Left lung (tissue), 14 donors: ENCODE measurements at places on chromosomes 2 and 18. TPM values are rescaled to one million over a fixed set of nuclear protein-coding genes. Genes with fewer than 3 reads are reported as not detected.

The SPP2 gene
- total RNA-seq, result not detected

DNA sequence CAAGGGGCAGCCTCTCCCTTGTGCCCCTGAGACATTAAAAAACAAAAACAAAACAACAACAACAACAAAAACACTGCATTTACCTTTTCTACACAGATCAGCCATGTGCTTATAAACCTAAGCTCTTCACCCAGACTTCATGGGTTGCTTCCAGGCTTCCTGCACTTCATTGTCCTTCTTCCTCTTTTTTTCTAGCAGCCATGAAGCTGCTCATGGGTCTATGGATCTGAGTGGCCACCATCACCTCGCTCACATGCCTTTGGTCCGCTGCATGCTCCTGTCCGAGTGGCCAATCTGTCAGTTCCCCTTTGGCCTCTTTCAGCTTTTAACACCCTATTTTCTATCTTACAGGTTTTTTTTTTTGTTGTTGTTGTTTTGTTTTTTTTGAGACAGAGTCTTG lies 9.0 kb upstream of the TET3 start:
- DNase-seq, result no peak

DNA sequence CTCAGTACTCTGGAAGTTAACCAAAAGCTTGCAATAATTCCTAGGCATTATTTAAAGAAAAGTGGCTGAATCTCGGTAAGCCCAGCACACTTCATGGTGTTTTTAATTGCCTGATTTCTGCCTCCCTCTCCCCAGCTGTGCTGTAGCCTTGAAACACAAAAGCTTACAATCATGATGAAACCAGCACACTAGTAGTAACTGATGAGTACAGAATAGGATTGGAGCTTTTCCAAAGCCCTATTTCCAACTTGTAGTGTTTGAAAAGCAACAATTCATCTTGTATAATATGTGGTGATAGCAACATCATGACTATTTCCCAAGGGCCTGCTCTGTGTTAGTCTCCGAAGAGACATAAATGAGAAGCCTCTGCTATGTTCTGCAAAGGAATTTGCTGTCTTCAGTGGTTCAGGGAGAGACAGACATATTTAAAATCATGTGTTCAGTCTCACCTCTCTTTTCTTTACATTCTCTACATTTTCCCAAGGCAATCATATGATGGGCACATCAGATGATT lies 1015.0 kb downstream of the BCL11A start:
- no peak for DNase-seq

DNA sequence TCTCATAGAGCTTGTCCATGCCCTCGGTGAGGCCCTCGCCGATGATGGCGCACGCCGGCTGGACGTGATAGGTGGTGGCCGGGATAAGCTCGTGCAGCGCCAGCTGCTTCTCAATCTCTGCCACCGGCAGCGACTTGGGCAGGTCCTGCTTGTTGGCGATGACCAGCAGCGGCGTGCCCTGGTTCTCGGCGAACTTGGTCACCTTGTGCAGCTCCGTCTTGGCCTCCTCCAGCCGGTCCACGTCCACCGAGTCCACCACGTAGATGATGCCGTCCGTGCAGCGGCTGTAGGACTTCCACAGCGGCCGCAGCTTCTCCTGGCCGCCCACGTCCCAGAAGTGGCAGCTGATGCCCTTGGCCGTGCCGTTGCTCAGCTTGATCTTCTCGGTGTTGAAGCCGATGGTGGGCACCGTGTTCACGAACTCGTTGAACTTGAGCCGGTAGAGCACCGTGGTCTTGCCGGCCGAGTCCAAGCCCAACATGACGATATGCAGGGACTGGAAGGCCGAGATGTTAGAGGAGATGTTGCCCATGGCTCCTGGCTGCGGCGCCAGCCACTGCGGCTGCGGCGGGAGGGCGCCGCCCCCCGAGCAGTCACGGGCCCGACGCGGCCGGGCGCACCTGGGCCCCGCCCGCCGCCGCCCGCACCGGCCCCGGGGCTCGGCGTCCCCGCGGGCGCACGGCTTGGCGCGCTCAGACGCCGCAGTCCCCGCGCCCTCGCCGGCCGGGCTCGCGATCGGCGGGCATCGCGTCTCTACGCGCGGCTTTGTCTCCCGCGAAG lies 636 bp downstream of the ARL4C start:
- peak; percentile 80 for DNase-seq

DNA sequence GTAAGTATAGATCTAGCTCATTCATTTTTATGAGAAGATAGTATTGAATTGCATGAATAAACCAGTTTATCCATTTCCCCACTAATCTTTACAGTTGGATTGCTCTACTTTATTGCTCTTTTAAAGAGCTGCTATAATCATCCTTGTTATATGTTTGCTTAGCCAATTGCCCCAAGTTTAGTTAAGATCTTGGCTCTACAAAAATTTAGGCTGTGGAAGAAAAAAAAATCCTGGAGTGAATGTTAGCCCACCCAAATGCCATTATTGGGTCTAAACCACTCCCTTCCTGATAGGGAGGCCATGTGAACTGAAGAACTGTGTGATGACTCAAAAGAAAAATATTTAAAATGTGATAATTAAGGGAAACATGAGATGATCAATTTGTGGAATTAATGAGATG lies 2.9 kb downstream of the ALS2 start:
- no peak for DNase-seq

- no peak for DNase-seq
These were observed 80.5 kb downstream of the LYPD6 start for GRCh38 chr2:149410701-149411484.
